ENCODE measurements at places on chromosomes 7 and 10.
A peak's percentile ranks its signal among the peaks of the same experiment; 100 is the strongest.

DNA sequence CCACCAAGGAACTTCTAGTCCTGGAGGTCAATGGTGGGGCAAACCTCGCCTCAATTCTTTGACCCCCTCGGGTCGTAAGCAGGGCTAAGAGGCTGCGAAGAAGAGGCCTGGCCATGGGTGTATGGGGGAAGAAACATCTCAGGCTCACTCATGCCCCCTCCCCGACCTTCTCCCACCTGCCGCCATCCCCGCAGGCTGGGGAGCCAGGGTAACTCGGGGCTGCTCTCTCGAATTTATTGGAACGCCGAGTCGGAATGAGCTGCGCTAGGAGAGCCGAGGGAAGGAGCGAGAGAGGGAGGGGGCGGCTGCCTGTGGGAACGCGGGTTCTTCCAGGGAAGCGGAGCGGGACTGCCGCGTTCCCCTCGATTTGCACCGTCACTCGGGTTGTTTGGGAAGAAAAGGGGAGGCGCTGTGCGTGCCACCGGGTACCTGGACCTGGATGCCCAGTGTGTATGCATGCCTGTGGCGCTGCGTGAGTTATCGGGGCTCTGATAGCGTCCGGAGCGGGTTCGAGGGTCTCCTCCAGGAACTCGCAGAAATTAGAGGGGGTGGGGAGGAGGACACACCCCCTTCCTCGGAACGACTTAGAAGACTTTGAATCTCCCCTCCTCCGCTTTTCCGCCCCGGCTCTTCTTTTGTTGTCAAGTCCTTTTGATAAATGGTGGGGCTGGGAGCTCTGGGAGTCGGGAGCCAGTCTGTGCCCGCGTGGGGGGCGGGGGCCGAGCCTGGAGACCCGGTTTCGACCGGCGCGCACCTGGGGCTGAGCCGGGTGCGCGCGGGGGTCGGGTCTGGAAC is 1.8 kb upstream of the ZNF503 start:
- no peak for DNase-seq

GRCh38 chr10:36759141-36759805 is 366.1 kb upstream of the ANKRD30A start:
- peak; percentile 90 for DNase-seq

GRCh38 chr7:95886501-95887090 is 114.2 kb downstream of the DYNC1I1 start:
- peak; percentile 60 for DNase-seq

DNA sequence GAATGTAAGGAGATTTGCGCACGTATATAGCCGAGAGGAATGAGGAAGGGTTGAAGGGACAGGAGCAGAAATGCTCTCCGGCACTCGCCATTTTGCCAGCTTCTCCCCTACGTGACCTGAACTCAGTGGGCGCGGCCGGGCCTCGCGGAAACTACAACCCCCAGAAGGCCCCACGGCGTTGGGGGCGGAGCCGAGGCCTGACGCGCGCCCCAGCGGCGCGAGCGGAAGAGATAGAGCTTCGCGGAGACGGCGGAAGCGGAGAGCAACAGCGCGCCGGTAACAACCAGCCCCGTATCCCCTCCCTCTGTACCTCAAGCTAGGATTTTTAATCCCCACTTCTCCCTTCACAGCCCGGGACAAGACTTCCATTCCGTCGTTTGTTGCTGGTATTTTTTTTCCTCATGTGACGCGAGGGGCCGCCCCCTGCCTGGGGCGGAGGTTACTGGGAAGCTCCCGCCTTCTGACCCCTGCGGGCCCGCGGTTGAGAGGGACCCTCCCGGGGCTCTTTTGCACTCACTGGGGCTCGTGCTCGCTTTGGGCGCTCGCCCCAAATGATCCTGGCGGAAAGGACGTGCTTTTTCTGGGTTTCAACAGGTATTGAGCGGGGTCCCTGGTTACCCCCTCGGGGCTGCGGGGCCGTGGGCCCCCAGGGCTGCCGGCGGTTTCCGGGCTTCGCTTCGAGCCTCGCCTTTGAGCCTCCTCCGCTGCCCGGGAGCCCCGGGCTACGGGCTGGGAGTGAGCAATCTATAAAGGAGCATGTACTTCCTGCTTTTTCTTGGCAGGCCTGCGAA is at the start of gene R3HCC1L:
TSS of gene R3HCC1L (plus strand) at position 227 of the 791 bp plus-strand sequence. CDS start 73,458 bp downstream, outside the sequence.
- DNase-seq, result peak; percentile 90

DNA sequence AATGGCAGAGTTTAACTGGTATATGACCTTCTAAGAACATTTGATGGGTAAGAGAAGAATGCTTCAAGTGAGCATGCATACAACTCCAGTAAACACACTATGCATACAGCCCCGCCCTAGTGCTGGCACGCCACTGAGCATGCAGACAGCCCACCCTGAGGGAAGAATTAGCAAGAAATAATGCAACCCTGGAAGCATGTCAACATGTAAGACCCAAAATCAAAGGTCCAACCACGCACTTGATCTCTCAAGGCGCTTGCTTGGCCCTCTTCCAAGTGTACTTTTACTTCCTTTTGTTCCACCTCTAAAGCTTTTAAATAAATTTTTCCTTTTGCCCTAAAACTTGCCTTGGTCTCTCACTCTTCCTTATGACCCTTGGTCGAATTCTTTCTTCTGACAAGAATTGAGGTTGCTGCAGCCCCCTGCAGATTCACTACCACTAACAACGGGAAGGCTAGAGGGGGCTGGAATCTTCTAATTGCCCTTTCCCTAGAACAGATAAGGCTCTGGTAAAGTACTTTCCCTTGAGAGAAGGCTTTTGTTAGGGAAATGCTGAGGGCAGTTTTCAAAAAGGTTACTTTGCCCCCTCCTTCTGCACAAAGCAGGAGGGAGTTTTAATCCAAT is 3.4 kb downstream of the FAM24B start:
- no peak for DNase-seq

- no peak for DNase-seq
Measured at GRCh38 chr10:33939892-33940291, 605.4 kb upstream of the NRP1 start.

- peak; percentile 54 for DNase-seq
Measured at GRCh38 chr10:35783305-35783838, 141.3 kb upstream of the FZD8 start.
